H7 (cell line): ENCODE measurements at places on chromosomes 5 and 9. TPM values are rescaled to one million over a fixed set of nuclear protein-coding genes. Genes with fewer than 3 reads are reported as not detected.

The SLC36A3 gene
- total RNA-seq, result not detected in 2 replicates

The FYB1 gene
- not detected in 2 replicates for total RNA-seq

The ALDH1A1 gene
- total RNA-seq, result 1.6 and 4.5 TPM in 2 replicates

The C9orf78 gene
- 39.7 and 47.0 TPM in 2 replicates for total RNA-seq

The PCAT7 gene
- total RNA-seq, result 1.3 and 2.3 TPM in 2 replicates

The GBA2 gene
- 75.2 and 85.5 TPM in 2 replicates for total RNA-seq

The SGCD gene
- total RNA-seq, result 0.04 TPM in 1 of 2 replicates, not detected in the other

The DPYSL3 gene
- 184 and 312 TPM in 2 replicates for total RNA-seq

The SLC46A2 gene
- total RNA-seq, result not detected in 2 replicates

The PCDHGA9 gene
- 0.04 and 0.10 TPM in 2 replicates for total RNA-seq

The CER1 gene
- 197 and 1,033 TPM in 2 replicates for total RNA-seq

The GRXCR2 gene
- total RNA-seq, result not detected in 2 replicates

The SPARC gene
- total RNA-seq, result 419 and 483 TPM in 2 replicates

The SLC34A1 gene
- not detected in 2 replicates for total RNA-seq

The LCP2 gene
- 0.21 and 0.63 TPM in 2 replicates for total RNA-seq

The TOR1A gene
- 22.9 and 27.1 TPM in 2 replicates for total RNA-seq

The WNT8A gene
- 7.5 and 13.2 TPM in 2 replicates for total RNA-seq

The CTSL gene
- total RNA-seq, result 46.8 and 47.7 TPM in 2 replicates

The C5orf15 gene
- 48.7 and 55.5 TPM in 2 replicates for total RNA-seq

The MGAT4B gene
- total RNA-seq, result 131 and 148 TPM in 2 replicates

The SLIT3 gene
- 0.48 and 0.97 TPM in 2 replicates for total RNA-seq

The TTC33 gene
- 7.8 and 8.1 TPM in 2 replicates for total RNA-seq

The PCDHAC2 gene
- total RNA-seq, result 21.2 and 24.2 TPM in 2 replicates

The SPINK13 gene
- total RNA-seq, result not detected in 2 replicates

The DDX4 gene
- not detected in 2 replicates for total RNA-seq

The CYLC2 gene
- total RNA-seq, result not detected in 2 replicates

The ENC1 gene
- total RNA-seq, result 31.9 and 51.5 TPM in 2 replicates

The IQGAP2 gene
- 36.8 and 80.7 TPM in 2 replicates for total RNA-seq

The PLPPR1 gene
- 2.7 and 2.8 TPM in 2 replicates for total RNA-seq

The NREP gene
- 199 and 208 TPM in 2 replicates for total RNA-seq

The PPP2R2B gene
- total RNA-seq, result 60.2 and 75.5 TPM in 2 replicates

The ZNF367 gene
- total RNA-seq, result 10.0 and 12.3 TPM in 2 replicates

The IFNK gene
- total RNA-seq, result not detected in 2 replicates

The ENTPD8 gene
- 0.55 and 0.76 TPM in 2 replicates for total RNA-seq

The IFNA21 gene
- not detected in 2 replicates for total RNA-seq

The ASPN gene
- not detected in 2 replicates for total RNA-seq

The CYSRT1 gene
- 0.83 and 2.9 TPM in 2 replicates for total RNA-seq

The IRX2 gene
- total RNA-seq, result 51.4 and 74.9 TPM in 2 replicates

The ABCA2 gene
- total RNA-seq, result 6.8 and 10.4 TPM in 2 replicates

The FCN2 gene
- not detected in 2 replicates for total RNA-seq

The KIF4B gene
- total RNA-seq, result 0.03 and 0.33 TPM in 2 replicates

The CPLANE1 gene
- total RNA-seq, result 3.1 and 4.6 TPM in 2 replicates

The TARS1 gene
- 250 and 314 TPM in 2 replicates for total RNA-seq

The IPPK gene
- total RNA-seq, result 10.6 and 12.5 TPM in 2 replicates

The SLC36A2 gene
- total RNA-seq, result not detected in 2 replicates

The SPATA31D4 gene
- total RNA-seq, result not detected in 2 replicates

The ZNF462 gene
- total RNA-seq, result 34.7 and 36.4 TPM in 2 replicates

The SLC6A18 gene
- total RNA-seq, result not detected in 2 replicates

The EGFL7 gene
- 68.5 and 87.3 TPM in 2 replicates for total RNA-seq

The ZDHHC12 gene
- 66.5 and 76.6 TPM in 2 replicates for total RNA-seq

The GLRA1 gene
- not detected in 2 replicates for total RNA-seq

The STARD4 gene
- total RNA-seq, result 41.0 and 70.7 TPM in 2 replicates

The FOXD4L4 gene
- not detected in 2 replicates for total RNA-seq

The ALDH1B1 gene
- 35.8 and 37.3 TPM in 2 replicates for total RNA-seq

The ANKRD31 gene
- total RNA-seq, result 0.11 TPM in 1 of 2 replicates, not detected in the other

The SEMA5A gene
- total RNA-seq, result 6.5 and 7.9 TPM in 2 replicates

The RAB14 gene
- 19.5 and 22.1 TPM in 2 replicates for total RNA-seq
